Stimulated activated naive CD4-positive, alpha-beta T cell treated with Interleukin-2 at 50 U/mL for 16 hours (primary cell): ENCODE measurements at places on chromosomes 2 and 18.

DNA sequence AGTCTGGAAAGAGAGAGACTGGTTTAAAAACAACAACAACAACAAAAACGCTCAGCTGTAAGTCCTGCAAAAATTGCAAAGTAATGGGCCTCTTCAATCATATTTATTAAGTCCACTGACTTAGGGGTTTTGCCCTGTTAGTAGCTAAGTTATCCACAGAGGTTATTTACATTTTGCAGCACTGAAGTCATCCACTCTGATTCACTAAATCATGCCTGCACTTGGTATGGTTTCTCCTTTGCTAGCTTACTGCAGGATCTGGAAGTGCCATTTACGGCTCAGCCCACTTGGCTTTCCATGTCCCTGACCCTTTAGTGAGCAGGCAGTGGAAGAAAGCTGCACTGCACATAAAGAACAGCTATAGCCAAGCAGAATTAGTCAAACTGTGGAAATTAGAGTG, 484.4 kb downstream of the NRXN1 start:
- no peak for DNase-seq

DNA sequence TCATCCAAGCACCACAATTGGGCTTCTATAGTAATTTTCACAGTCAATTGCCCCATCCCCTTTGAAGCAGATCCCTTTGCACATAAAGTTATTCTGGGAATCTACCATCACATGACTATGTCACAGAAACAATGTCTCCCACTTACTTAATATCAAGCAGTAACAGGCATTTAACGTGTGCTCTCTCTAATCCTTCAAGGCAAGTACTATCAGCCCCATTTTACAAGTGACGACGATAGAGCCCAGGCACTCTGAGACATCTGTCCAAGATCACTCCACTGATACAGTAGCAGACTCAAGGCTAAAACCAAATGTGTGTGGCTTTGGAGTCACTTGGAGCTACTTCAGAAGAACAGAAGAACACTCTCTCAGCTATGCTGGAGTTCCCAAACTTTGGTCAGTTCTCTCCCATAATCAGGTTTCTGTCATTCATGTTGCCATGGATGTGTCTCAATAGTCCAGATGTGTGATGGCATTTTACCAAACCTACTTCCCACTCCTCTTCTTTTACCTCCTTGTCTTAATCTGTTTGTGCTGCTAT, 39.7 kb downstream of the PID1 start:
- no peak for DNase-seq

DNA sequence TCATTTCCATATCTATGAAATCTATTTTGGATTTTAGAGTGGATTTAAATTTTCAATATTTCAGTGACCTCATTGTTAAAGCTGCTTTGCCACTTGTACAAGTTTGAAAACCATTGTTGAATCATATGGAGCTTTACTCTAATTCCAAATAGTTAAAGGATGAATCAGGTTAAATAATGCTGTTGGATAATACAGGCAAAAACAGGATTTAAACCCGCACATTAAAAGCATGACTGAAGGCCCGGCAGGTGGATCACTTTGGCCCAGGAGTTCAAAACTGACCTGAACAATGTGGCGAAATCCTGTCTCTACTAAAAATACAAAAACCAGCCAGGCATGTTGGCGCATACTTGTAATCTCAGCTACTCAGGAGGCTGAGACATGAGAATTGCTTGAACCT, 68.3 kb downstream of the RIF1 start:
- no peak for DNase-seq

DNA sequence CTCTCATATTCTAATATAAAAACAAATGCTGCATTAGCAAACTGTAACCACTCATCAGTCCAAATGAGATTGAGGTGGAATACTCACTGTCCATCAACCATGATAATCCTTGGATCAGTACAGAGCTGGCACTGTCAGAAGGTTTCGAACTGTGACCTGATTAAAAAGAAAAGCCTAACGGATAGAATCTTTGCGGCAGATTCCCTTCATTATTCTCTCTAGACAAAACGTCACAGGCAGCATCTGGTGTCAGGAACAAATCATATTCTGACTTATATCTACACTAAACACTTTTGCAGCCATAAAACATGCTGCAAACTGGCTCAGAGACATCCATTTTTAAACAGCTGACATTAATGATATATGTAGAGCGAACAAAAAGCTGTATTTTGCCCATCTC, 677.7 kb upstream of the NXPH2 start:
- no peak for DNase-seq

DNA sequence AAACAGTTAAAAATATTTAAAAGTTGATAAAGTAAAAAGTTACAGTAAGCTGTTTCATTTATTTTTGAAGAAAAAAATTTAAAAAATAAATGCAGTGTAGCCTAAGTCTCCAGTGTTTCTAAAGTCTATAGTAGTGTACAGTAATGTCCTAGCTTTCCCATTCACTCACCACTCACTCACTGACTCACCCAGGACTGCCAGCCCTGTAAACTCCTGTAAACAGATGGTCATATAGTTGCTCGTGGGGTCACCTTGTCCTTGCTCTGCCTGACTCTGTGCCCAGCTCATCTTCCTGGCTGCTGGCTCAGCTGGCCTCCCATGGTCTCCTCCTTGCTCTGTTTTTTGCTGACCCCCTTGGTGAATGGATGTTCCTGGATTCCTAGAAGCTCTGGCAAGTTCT, 180.3 kb downstream of the VAPA start:
- DNase-seq: no peak

DNA sequence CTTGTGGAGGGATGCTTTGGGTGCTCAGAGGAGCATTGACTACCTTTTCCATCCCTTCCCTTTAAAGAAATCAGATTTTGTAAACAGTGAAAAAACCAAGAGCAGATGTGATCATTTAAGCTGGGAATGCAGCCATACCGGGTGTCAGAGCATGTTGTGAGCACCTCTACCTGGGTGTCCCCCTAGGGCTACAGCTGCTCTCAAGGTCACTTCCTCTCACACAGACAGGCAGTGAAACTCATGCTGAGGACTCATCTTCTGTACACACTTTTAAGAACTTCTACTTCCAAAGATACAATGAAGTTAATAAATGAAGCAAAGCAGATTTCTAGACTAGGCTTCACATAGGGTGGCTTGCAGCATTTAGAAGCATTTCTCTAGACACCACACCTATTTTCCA, 48.4 kb upstream of the FRZB start:
- DNase-seq: no peak

- DNase-seq: no peak
Observed at GRCh38 chr2:160039166-160039903, 23.1 kb downstream of the PLA2R1 start.
